ENCODE measurements at places on chromosomes 11 and 22. TPM values are rescaled to one million over a fixed set of nuclear protein-coding genes. Genes with fewer than 3 reads are reported as not detected.

GRCh38 chr11:35507688-35508087 lies 17.7 kb downstream of the PAMR1 start:
- no peak for DNase-seq

GRCh38 chr22:49586873-49587272 lies 240.8 kb downstream of the BRD1 start:
- DNase-seq, result no peak

GRCh38 chr22:19718456-19719049 lies 4.2 kb downstream of the SEPTIN5 start:
- DNase-seq, result no peak

DNA sequence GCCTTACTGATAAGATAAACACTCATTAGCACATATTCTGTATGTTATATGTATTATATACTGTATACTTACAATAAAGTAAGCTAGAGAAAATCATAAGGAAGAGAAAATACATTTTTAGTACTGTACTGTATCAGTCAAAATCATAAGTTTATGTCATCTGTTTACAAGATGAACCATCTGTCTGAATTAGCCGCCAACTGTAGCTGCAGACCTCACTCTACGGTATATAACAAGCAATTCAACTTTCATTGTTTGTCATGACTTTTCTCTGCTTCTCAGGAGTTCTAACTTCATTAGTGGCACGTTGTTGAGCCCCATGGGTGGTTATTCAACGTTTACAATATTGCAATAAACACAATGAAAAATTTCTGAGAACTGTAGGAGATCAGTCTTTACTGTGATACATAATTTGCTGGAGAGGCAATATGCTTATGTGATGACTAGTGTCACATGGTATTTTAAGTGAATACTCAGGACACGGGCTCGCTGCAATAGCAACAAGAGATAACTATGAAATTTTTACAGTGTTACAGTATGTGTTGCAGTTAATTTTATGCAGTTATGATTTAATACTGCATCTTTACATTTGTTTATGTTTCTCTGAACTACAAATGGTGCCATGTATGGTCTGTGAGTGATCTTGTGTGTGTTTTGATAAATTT lies 132.2 kb upstream of the CTSC start:
- DNase-seq, result no peak

GRCh38 chr11:134640536-134640935 lies 228.5 kb upstream of the B3GAT1 start:
- no peak for DNase-seq

DNA sequence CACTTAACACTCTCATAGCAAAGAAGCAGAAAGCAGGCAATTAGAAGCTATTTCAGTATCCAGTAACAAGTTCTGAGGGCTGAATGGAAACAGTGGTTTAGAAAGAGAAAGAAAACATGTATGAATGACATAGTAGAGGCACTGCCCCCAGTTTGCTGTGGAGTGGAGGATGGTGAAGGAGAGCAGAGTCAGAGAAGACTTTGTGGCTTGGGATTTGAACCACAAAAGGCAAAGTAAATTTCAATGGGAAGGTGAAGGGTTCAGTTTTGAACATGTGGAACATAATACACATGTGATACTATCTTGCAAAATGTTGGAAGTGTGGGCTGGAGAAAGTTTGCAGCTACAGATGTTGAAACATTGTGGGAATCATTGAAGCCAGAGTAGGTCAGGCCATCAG lies 81.4 kb downstream of the SNX19 start:
- no peak for DNase-seq

DNA sequence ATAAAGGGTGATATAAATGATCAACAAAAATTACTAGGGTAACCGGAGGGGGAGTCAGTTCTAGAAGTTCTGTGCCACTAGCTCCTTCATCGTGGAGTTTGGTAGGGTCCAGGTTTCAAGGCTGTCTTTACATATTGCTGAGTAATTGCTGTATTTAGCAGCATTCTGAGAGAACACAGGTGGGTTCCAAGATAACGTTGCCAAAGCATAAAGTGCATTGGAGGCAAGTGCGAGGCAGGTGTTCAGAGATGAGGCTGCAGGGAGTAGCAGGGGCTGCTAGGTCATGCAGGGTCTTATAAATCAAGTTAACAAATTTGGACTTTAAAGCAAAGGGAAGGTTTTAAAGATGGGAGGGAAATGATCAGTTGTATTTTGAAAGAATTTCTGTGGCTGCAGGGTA lies 17.8 kb downstream of the SGSM3 start:
- no peak for DNase-seq

MS4A6E gene
- total RNA-seq, result not detected

C11orf16 gene
- not detected for total RNA-seq

OR56A4 gene
- total RNA-seq, result not detected

CATSPER1 gene
- total RNA-seq, result not detected

PCF11 gene
- 64.2 TPM for total RNA-seq

FXYD2 gene
- total RNA-seq, result 3.6 TPM

VEGFB gene
- 46.5 TPM for total RNA-seq

TSGA10IP gene
- total RNA-seq, result not detected

Data from tongue (tissue), 3 donors.